GM20000 (cell line): ENCODE measurements at places on chromosomes 16 and 17.

DNA sequence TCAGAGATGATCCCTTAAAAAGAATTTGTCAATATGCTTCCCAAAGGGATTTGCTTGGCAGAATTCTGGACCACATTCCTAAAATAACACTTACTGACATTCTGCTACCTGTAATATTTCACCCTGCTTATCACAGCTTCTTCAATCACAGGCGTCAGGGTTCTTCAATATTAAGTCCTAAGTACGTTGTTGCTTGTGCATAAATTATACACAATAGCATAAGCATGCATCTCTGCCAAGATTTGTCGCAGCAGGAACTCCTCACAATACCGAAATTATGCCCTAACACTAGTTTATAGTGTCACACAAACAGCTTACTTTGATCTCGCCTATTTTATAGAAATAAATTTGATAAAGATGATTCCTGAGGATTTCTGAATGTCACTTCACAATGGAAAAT lies 48.9 kb downstream of the UBE2G1 start:
- no peak for DNase-seq

- DNase-seq = peak; percentile 67
These were observed 122.2 kb downstream of the CCDC182 start for GRCh38 chr17:57622683-57623433.

DNA sequence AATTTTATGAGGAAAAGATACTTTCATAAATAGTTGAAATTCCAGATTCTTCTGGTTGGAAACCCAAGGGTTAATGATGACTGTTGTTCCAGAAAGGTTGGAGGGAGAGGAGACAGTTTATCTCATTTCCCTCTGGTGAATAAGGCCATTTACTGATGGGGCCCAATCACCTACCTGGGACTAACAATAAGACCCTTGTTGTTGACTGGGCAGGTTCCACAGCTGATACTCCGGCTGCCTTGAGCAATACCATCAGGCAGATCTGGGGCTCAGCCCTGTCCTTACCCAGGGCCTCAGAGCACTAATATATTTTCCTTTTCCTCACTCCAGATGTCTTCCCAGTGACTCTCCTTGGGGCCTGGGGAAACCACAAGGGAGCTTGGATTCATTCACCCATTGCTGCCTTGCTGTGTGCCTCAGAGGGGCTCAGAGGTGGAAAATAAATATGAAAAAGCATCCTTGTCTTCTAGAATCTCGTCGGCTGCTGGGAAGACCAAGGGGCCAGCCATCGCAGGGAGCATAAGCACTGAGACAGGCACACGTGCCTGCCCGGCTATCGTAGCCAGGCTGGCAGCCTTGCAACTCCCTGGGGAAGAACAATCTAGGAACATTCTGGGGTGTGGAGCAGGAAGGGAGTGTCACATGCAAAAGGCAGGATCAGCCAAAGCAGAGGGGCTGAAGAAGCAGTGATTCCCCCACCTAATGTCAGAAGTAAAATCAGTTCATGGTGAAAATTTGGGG lies 54.4 kb downstream of the MPRIP start:
- no peak for DNase-seq

DNA sequence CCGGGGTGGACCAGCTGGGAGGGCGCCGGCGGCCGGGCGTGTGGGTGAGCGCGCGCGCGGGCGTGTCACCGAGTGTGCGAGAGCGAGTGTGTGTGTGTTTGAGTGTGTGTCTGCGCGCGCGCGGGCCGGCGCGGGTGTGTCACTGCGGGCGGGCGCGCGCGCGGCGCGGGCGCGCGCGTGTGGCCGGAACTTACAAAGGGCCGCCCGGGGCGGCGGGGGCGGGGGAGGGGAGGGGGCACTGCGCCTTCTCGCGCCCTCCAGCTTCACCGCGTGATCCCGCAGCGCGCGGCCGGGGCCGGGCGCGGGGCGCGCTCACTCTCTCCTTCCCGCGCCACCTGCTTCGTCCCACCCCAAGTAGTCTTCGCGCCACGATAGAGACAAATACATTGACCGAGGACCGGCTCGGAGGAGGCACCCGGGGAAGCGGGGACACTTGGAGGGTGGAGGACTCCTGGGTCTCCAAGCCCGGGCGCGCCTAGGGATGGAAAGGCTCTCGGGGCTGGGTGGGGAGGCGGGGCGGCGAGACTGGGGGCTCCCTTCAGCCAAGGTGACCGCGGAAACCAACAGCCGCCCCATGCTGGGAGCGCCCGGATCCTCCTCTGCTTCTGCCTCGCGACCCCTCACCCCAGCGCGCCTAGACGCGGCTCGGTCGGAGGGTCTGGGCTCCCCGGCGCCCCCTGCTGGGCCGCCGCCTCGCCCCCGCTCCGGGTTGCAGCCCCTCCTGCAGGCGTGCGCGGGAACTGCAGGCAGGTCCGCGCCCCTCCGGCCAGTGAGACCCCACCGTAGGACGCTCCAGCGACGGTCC lies at the start of gene SRCIN1:
Gene SRCIN1, minus strand, starts transcription at position 112 of the 805 bp plus-strand sequence. CDS start 247 bp downstream, outside the sequence.
- peak; percentile 84 for DNase-seq

GRCh38 chr17:42708588-42708987 lies 26.3 kb downstream of the CNTNAP1 start:
- DNase-seq = no peak

DNA sequence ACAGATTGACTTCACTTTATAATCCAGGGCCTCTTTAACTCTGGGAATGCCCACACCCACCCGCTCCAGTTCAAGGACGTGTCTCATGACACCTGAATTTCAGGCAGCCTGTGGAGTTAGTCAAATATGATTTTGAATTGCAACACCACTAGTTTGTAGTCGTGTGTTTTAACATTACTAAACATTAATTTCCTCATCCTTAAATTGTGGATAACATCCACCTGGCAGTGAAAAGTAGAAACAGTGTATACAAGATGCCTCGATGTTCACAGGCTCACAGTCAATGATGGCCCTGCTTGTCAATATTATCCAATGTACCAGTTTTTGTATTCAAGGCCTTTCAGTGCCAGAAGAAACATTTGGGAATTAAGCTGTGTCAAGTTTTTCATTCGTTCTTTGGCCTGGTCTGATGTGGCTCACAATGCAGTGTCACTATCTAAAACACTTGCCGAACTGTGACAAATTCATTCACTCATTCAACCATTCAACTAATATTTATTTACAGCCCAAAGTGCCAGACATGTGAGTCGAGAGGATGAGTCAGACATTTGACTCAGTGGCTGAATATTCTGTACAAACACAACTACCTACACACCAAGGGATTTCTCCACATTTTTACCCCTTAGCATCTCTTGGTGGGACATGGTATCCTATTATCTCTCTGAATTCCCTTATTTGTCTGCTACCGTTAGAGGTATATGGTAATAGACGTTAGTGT lies 1.4 kb downstream of the MEIOB start:
- DNase-seq = no peak

DNA sequence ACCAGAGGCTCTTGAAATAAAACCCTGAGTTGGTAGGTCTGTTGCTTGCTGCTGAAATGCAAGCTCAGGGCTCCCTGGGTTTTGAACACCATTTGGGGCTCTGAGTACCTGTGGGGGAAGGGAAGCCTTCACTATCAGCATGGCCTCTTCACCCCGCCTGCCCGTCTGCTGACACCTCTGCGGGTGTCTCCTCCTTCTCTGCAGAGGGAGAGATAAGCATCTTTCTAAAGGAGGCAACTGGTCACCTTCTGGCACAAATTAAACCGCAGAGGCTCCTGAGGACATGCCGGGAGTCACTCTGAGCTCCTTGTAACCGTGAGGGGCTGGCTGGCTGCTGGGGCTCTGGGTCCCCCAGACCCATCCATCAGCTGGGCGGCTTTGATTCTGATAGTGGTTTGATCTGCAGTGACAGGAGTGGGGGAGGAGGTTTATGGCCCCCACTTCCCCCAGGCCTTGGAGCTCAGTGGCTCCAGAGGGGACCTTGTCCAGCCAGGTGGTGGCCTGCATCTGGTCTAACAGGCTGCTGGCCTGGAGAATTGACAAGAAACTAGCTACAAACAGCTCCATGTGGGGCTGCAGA lies 123.5 kb downstream of the IRF8 start:
- no peak for DNase-seq

- no peak for DNase-seq
These were observed 93.0 kb upstream of the NETO2 start for GRCh38 chr16:47236716-47237115.

GRCh38 chr17:69501591-69502468 lies 87.3 kb downstream of the MAP2K6 start:
- DNase-seq = no peak

DNA sequence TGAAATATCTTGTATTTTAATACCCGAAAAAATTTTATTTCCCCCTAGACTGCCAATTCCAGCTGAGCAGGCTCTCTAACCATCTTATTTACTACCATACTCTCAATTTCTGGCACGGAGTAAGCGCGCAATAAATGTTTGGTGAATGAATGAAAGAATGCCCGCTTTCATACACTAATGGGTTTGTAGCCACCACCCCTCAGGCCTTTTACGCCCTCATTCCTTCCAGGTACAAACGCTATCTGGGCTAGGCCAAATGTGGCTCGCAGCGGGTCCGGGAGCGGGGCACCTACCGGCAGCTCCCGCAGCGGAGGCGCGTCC lies 536 bp upstream of the PLD2 start:
- no peak for DNase-seq

DNA sequence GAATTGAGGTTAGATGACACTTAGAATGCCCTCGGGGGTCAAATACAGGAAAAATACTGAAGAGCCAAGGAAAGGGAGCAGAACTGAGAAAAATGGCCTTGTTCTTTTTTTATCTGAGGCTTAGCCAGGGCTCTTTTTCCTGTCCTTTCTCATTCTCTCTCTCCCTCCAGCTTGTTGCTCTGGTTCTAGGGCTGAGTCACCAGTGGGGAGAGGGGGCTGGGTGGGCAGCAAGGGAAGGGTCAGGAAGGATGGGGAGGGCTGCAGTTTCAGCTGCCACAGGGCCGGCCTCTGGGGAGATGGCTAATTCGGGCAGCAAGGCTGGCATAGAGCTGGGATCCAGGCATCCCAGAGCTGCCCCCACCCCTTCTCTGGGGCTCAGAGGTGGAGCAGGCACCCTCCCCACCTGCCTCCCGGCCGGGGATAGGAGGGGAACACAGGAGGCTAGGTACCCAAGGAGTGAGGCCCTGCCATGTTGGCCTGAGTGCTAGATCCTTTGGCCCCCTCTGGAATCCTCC lies 3.9 kb downstream of the ITGA3 start:
- DNase-seq = no peak

DNA sequence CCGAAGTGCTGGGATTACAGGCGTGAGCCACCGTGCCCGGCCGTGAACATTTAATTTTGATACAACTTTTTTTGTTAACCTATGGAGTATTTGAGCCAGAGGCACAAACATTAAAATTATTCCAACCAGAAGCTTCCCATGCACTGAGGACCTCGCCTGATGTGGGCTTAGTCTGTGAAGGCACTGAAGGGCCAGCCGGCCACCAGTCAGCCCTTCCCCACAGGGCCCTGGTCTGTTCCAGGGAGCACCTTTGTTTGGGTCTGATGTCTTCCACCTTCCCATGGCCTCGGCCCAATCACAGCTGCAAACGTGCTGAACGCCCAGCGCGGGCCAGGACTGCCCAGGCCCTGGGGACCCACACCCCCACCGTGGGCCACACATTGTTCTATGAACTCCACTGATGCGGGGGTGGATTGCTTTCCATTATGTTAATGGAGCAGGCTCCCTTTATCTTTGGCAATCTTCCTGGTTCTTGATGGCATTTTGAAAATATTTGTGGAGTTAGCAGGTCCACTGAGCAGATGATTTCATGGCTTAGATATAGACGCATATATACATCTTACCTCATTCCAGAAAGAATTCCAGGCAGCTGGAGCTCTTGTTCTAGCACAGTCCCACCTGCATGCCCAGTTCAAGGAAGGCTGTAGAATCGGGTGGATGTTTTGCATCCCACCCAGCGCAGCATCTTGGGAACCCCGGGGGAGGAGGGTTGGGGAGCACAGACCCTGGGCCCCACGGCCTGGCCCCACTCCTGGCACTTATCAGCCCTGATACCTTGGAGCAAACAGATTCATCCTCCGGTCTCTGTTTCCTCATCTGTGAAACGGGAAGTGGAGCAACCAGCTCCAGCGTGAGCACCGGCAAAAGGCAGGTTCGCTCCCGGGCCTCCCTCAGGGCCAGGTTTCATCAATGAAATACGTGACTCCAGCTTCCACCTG lies 14.5 kb downstream of the SPIRE2 start:
- DNase-seq = no peak

DNA sequence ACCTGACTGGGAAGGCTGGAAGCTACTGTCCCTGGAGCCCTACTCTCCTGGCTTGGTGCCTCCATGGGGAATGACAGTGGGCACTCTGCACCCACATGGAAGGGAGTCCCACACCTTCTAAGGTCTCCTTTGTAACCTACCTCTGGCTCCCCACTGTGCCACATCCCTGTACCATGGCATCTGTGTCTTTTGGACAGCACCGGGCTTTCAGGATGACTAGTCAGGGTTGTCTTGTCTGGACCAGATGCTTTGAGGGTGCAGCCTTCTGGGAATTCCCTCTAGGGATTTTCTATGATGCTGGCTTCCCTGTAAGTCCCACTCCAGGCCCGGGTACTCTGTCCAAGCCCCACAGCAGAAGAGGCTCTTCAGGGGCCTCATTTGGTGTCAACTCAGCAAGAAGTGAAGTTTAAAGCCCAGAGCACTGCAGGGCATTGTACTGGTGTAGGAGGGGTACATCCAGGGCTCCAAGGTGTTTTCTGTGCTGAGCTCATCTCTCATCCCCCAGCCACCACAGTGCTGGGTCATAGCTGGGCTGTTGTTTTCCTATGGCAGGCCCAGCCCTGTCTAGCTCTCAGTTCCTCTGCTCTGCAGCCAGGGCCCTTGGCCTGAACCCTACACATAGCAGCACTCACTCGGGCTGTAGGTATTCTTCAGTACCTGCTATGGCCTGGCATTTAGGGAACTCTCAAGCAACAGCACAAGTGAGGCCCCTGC lies 255.3 kb downstream of the CPPED1 start:
- peak; percentile 52 for DNase-seq

DNA sequence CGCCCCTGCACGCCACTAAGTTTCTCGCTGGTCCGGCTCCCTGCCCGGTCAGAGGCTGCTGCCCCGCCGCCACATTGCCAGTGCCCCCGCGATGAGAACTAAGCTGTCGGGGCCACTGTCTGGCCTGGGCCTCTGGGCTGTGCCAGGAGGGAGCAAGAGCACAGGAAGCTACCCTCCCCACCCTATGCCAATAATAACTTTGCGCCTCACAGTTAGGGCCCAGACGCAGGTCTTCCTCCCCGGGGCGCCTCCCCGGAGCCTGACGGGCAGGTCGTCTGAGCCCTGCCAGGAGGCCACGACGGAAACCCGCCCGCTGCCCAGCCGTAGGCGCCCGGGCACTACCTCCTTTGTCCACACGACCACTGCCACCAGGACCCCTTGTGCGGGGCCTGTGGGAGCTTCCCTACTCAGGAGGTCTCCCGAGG lies 1.5 kb downstream of the ZFPM1 start:
- peak; percentile 63 for DNase-seq

DNA sequence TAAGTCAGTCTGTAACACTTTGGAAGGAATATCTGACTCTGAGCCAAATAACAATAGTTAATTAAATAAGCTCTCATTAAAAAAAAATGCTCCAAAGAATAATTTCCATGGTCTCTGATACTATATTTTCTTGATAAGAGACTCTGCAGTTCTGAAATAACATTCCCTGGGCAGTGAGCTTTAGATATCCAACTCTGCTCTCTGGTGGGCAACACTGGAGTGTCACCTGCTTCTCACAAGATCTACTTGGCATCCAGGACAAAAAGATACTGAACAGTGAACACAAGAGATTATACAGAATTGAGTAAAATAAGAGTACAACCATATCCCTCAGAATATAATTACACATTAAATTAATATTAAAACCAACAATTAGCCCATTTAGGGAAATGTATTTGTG lies 13.7 kb downstream of the BLMH start:
- no peak for DNase-seq
